Activated T-helper 17 cell treated with anti-CD3 and anti-CD28 coated beads, Interleukin-2, amount 50 U/mL, for 72 hours (primary cell): ENCODE measurements at places on chromosomes 13 and 19. TPM values are rescaled to one million over a fixed set of nuclear protein-coding genes. Genes with fewer than 3 reads are reported as not detected.

The ZNF415 gene
- total RNA-seq: 3.3 TPM

The POLR1G gene
- total RNA-seq: 23.6 TPM

The SLC7A9 gene
- not detected for total RNA-seq

The DHDH gene
- 3.8 TPM for total RNA-seq

The AP1M2 gene
- total RNA-seq: not detected

- peak; percentile 81 for ATAC-seq
Observed at GRCh38 chr19:39506944-39507714, 7.8 kb upstream of the SELENOV start.
